ENCODE measurements at places on chromosomes 3 and 15.

DNA sequence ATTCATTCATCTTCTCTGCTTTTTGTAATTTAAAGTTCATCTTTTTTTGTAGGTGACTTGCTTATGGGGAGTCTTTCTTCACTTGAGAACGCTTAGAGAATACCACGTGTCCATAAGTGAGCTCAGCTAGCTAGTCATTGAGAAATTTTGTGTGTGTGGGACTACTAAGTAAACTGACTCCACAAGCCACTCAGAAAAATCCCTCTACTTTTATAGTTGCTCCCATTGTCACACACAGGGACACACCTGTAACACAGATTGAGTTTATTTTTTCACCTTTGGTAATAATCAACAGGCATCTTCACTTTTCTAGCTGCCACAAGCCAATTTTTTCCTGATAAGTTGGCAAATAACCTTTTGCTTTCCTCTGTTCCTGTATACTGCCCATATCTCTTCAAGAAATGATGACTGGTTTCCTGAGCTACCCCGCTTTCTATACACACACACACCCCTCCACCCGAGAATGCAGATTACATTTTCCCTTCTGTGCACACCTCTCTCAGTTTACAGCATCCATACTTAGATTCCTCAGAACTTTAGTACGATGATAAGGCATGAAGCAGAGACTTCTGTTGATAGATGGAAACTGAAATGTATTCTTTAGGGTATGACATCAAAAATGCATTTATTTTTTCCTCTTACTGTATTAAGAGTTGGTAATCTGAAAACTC, 4.6 kb downstream of the TSC22D2 start:
- no peak for DNase-seq

GRCh38 chr3:120568598-120568997, 27.5 kb upstream of the NDUFB4 start:
- no peak for DNase-seq

DNA sequence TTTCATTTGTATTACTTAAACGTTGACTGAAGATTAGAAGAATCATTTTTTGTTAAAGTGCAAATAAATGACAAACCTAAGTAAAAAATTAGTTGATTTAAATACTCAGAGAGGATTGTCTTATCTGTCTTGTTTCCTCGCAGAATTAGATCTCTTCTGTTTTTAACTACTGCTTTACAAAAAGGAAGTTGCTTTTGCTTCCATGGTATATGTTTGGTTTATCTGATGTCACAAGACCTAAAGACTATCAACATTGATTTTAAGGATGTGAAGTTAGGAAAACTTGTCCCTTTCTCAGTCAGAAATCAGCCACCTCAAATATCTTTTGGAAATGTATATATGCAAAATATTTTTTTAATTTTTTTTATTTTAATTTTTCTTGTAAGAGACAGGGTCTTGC, 28.7 kb downstream of the GPR171 start:
- DNase-seq = no peak

- no peak for DNase-seq
Observed at GRCh38 chr15:41490355-41490754, 3.3 kb upstream of the ITPKA start.

DNA sequence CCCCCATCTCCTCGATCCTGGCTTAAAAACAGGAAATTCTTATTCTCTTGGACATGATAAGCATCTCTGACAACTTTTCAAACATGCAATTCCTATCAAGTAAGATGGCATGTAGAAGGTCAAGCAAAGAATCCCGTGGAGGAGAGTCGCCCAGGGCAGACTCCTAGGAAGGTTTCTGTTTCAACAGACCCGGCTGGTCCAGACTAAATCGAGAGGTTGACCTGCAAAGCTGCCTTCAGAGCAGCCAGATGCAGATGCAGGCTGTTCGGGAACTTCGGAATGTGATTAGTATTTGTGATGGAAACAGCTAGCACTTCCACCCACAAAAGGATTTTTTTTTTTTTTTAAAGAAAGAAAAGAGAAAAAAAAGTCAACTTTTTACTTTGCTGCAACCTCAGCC, 216.8 kb downstream of the NR1D2 start:
- no peak for DNase-seq

DNA sequence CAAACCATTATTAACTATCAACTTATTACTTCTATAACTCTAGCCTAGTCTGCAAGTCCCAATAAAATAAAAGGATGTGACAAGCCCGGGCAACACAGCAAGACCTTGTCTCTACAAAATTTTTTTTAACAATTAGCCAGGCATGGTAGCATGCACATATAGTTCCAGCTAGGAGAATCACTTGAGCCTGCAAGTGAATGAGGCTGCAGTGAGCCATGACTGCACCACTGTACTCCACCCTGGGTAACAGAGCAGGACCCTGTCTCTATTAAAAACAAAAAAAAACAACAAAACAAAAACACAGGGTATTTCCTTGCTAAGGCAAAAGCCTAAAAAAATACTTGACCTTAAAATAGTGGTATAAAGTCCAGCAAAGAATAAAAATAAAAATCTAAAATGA, 31.4 kb downstream of the ANKRD28 start:
- no peak for DNase-seq

DNA sequence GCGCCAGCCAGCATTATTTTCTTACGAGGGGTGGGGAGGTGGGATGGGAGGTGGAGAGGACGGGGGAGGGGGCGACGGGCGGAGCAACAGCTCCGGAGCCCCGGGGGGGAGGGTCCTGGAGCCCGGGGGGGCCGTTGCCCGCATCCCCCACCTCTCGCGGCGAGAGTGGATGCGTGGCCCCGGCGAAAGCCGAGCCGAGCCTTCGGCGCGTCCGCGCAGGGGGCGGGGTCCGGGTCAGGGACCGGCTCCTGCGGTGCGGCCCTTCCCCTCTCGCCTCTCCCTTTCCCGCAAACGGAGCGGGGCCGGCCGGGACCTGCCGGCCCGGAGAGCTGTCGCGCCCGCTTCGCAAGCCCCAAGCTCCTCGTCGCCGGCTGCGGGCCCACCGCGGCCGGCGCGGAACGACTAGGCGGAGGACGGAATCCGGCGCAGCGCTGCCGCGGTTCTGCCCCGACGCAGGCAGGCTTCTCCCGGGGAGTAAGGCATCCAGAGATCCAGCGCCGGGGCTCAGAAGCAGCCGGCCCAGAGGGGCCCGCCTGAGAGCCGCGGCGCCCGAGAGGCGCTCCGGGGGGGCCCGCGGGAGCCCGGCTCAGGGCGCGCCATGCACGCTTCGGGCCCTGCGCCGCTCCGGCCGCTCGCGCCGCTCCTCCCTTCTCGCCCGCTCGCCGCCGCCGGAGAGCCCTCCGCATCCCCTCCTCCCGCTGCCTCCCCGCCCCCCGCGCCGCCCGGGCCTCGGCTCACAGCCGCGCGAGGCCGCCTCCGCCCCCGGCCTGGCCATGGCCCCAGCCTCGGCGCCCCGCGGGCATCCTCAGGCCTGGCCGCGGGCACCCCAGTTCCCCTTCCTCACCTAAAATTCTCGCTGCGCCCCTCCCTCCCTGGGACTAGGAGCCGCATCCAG, 459 bp upstream of the ADCY5 start:
- DNase-seq = no peak

- no peak for DNase-seq
Observed at GRCh38 chr3:172112734-172113120, 73.3 kb downstream of the FNDC3B start.

Measured in stimulated activated CD4-positive, alpha-beta T cell treated with anti-CD3 and anti-CD28 coated beads, Interleukin-1b, Interleukin-23, amount 100 ng/mL, for 1 hour (primary cell).